ENCODE measurements at places on chromosomes 11 and 22.

DNA sequence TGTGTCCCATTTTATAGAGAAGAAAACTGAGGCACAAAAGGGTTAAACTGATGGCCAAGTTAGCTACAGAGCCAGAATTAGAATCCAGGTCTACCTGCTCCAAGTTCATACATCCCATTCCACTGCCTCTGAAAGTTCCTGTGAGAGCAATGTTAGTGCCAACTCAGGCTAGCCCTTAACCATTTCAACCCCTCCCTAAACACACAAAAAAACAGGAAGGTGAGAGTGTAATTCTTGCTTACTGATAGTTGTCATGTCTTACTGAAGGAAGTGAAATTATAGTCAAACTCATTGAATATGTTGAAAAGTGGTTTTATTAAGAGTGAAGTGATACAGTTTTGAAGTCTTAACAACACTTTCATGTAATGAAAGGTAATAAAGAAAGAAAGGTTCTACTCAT is 2.9 kb upstream of the E2F8 start:
- DNase-seq = no peak

- peak; percentile 81 for DNase-seq
These were observed 7.8 kb upstream of the L3MBTL2 start for GRCh38 chr22:41197038-41197972.

DNA sequence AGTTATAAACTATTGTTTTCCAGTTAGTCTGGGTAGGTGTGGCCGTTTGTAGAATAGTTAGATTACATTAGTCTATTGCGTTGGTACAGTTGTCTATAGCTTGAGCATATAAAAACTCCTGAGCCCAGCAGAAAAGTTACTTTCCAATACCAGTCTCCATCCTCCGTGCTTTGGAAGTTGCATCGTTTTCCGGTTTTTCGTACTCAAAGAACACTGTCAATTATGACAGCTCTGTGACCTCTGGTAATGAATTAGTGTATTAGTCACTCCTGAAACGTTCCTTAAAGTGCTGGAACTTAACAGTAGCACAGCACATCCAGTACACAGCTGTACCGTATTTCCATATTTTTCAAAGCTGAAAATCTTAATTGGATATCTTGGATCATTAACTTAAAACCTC is 808 bp upstream of the MSANTD2 start:
- DNase-seq = no peak

GRCh38 chr22:43627485-43628213 is 184.5 kb downstream of the EFCAB6 start:
- no peak for DNase-seq

- DNase-seq = no peak
These were observed 386.3 kb downstream of the AASDHPPT start for GRCh38 chr11:106463796-106464201.

DNA sequence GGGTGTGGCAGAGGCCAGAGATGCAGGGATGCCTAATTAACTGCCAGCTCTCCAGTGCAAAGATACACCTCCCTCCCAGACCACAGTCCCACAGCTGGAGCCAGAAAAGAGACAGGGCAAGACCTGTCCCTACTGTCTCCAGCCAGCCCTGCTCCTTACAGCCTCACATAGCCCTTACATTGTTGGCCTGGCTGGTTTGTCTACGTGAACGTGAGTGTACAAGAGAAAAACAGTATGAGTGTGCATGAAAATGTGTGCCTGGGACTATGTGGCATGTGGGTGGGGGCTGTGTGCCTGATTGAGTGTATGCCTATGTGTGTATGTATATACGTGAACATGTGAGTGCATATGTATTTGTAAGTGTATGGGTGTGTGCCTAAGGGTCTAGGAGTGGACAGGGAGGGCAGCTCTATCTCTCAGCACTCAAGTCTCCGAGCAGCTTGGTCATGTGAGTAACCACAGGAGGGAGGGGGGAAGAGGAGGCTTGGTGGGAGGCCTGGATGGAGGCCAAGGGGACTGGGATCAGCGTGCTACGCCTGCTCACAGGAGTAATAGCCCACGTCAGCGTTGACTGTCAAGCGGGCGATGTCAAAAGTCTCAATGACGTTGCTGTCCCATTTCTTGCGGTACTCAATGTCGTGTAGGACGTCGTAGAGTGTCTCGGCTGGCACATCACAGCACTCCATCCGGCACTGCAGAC is 6.6 kb upstream of the ARAP1 start:
- peak; percentile 66 for DNase-seq
